Fibroblast of villous mesenchyme (primary cell): ENCODE measurements at places on chromosomes 3 and 15.

DNA sequence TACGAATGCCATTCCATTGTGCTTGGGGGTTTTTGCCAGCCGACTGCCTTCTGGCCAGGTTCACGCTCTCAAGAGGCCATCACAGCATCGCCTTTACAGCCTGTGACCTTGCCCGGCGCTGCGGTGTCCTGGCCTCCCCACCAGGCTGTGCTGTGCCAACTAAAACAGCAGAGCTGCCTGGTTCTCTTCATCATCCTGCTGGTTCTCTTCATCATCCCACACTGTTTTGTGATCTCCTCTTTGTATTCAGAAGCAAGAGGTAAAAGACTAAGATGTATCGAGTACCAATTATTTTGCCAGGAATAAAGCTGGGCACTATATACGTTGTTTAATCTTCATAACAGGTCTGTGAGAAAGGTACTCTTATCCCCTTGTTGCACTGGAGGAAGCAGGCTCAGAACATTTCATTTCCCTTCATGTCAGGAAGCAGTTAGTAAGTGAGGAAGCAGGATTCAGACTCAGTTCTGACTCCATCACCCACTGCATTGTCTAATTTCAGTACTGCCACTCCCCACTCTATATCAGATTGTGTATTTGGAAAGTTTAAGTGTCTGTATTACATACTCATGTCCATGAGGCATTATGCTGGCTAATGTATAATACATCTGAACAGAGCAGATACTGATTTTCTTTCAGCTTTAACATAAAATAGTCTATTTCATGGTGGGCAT, 92.7 kb downstream of the LRRC28 start:
- no peak for DNase-seq

DNA sequence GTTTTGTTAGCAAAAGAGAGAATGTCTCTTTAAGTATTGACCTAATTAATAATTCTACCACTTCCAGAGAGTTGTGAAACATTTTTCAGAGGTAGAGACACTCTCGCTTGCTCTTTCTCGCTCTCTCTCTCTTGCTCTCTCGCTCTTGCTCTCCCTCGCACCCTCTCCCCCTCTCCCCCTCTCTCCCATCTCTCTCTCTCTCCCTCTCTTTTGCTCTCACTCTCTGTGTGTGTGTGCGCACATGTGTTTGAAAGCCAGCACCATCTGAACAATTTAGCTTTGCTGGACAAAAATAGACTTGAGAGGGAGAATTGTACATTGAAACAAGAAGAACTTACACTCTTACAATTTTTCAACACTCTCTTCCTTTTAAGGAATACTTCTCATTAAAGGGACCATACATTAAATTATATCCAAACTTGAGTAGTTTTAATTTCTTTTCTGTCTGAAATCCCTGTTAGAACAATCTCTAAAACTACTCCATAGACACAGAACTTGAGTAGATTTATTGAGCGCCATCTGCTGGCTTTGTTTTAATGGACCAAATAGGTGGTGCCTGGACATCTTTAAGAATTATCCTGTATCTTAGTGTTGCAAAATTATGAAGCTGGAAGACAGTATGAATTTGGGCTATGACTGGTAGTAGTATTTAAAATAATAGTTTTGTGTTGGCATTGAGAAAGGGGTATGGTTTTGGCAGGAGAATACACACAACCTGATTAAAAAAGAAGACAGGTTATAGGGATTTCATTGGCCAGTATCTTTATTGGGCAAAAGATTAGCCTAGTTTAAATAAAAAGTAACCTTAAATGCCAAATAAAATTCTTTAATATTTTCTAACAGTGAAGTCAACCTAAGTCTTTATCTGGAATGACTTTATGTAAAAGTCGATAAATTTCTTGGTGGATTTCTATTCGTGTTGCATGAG, 124.6 kb downstream of the AKAP13 start:
- peak; percentile 81 for DNase-seq

DNA sequence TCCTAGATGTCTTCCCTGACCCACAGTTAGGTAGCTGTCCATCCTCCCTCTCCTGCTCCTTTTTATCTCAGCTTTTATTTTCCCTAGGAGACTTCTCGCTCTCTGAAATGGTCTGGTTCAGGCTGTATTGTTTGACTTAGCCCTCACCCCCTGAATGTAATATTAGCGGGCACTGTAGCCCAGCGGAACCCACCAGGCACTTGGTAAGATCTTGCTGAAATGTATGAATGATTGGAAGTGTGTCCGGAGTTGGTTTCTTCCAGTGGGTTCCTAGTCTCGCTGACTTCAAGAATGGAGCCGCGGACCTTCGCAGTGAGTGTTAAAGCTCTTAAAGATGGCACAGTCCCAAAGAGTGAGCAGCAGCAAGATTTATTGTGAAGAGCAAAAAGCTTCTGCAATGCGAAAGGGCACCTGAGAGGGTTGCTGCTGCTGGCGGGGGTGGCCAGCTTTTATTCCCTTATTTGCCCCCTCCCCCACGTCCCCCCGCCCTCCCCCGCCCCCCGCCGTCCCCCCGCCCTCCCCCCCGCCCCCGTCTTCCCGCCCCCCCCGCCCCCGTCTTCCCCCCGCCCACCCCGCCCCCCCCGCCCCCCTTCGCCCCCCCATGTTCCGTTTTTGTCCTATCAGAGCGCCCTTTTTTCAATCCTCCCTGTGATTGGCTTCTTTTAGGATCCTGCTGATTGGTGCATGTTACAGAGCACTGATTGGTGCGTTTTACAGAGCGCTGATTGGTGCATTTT, 694 bp upstream of the EEFSEC start:
- no peak for DNase-seq

DNA sequence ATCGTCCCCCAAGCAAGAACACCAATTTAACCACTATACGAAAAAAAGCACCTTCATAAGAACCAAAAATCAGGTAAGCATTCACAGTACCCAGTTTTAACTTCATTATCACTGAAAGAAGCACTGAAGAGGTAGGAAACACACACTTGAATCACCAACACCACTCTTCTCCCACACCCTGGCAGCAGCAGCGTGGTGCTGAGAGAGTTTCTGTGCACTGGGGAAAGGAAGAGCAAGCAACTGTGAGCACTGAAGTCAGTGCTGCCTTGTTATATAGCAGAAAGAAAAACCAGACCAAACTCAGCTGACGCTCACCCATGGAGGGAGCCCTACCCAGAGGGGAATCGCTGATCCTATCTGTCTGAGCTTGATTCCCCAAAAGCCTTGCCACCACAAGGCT, 98.2 kb downstream of the DMXL2 start:
- no peak for DNase-seq

- no peak for DNase-seq
Observed at GRCh38 chr3:77605308-77605707, 565.4 kb downstream of the ROBO2 start.

- DNase-seq: no peak
Observed at GRCh38 chr3:13077431-13078162, 4.4 kb upstream of the IQSEC1 start.

- peak; percentile 20 for DNase-seq
Observed at GRCh38 chr3:50627407-50628051, 10.6 kb downstream of the MAPKAPK3 start.

DNA sequence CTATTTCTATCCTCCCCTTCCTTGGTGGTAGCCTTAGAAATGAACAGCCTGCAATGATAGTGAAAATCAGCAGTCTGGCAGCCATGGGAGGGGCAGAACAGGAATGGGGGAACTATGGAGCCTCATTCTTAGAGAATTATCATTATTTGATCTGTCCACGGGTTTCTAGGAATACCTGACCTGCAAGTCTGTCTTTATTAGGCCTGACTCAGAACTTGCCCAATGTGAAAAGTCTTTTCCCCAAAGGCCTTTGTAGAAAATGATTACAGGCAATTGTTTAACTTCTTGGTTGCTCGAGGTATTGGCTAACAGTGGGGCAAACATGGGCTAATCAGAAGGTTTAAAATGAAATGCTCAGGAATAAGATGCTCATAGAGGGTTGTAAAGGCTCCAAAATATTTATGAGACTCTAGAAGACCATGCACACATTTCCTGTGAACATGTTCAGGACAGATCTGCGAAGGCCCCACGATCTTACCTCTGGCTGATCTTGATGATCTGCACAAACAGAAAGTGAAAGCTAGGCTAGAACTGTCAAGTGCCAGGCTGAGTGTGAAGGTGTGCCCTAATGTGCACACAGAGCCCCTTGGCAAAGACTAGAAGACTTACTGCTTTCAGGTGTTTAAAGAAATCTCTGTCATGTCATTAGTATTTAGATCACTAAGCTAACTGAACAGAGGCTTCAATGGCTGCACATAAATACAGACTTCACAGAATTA, 39.6 kb upstream of the LAMP3 start:
- DNase-seq: no peak

- no peak for DNase-seq
Observed at GRCh38 chr3:95731753-95732152, 1082.6 kb upstream of the EPHA6 start.

DNA sequence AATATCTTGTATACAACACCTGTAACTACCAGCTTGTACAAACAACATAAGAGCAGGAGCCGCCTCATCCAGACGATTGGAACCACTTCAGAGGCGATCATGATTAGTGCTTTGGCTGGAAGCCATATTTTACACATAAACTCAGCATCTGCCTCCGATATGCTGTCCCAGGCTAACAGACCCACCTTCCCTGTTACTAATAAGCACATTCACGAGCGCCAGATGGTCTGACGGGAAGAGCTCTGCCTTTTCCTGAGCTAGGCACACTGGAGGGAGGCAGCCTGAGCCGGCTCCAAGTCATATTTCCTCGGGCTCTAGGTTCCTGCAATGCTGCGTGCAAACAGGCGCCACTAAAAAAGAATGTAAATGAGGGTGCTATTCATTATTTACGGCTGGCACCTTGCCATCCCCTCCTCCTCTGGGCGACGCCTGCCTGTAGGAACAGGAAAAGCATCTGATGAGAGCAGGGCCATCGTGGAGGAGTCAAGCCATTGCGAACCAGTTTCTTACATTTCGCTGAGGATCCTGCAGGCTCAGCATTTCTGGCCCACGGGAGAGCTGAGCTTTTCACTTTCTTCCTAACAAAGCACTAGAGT, 98.2 kb downstream of the ANXA2 start:
- peak; percentile 21 for DNase-seq

DNA sequence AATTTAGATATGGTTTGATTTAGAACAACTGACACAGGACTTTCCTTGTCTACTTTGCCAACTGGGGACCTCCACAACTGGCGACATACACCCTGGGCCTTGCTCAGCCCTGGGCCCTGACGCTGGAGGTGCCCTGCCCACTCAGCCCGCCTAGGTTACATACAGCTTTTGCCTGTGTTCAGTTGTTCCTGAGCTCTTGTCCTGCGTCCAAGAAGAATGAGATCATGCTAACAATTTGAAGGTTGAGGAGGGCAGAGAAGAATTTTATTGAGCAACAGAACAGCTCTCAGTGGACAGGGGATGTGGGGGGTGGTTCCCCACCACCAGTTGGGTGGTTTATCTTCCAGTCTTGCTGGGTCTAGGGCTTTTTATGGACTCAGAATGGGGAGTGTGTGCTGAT, 67.9 kb downstream of the IQCH start:
- no peak for DNase-seq

DNA sequence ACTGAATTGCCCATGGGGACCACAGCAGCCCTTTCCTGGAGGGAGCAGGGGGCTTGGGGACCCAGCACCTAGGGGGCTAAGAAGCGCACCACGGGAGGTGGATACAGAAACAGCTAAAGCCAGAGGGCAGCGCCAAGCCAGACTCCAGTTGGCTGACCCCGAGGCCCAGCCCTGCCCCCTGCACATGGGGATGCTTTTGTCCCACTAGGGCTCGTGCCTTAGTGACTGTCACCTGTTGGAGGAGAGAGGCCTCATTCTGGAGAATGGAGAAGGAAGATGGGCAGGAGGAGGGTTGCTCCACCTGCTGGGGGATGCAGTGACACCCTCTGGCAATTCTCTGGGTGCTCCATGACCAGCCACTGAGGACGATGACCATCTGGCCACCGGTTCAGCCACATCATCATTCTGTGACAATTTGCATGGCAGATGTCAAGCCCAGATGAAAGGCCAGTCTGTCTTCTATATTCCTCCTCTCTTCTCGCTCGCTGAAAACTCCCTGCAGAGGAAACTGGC, 167.8 kb upstream of the TLE3 start:
- no peak for DNase-seq

GRCh38 chr3:56053727-56054126, 414.5 kb downstream of the ERC2 start:
- no peak for DNase-seq

DNA sequence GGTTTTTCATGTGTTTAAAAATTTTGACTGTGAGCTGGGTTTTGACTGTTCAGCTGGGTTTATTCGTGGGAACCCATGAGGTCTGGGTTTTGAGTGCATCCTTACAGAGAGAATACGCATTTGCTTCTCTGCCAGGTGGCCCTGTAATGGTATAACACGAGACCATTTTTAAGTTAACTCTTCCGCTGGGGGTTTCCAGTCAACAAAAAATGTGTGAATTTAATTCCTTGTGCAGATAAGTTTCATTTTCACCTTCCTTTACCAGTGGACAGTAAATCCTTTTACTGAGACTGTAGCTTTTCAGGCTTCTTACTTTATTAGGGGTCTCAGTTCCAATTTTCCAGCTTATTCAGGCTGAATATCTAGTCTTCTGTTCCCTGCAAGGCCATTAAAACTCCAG, 149.6 kb downstream of the OPA1 start:
- DNase-seq: no peak

DNA sequence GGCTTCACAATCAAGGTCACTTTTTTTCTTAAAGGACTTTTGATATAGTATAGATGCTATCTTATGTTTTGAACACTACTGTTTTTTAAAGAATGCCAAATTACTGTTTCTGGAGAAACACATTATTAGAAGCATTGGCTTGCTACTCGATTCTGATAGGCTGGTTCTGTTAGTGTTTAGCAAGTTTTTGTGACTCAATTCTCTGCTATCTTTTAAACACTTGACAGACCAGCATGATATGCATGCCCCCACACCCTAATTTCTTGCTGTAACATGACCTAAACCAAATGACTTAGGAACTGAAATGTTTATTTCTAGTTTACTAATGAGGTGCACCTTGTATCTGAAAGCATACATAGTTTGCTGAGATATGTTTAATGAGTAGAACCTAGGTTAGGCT, 5.5 kb upstream of the IL20RB start:
- peak; percentile 73 for DNase-seq

GRCh38 chr15:87874896-87875711, 381.4 kb downstream of the NTRK3 start:
- DNase-seq: peak; percentile 89

DNA sequence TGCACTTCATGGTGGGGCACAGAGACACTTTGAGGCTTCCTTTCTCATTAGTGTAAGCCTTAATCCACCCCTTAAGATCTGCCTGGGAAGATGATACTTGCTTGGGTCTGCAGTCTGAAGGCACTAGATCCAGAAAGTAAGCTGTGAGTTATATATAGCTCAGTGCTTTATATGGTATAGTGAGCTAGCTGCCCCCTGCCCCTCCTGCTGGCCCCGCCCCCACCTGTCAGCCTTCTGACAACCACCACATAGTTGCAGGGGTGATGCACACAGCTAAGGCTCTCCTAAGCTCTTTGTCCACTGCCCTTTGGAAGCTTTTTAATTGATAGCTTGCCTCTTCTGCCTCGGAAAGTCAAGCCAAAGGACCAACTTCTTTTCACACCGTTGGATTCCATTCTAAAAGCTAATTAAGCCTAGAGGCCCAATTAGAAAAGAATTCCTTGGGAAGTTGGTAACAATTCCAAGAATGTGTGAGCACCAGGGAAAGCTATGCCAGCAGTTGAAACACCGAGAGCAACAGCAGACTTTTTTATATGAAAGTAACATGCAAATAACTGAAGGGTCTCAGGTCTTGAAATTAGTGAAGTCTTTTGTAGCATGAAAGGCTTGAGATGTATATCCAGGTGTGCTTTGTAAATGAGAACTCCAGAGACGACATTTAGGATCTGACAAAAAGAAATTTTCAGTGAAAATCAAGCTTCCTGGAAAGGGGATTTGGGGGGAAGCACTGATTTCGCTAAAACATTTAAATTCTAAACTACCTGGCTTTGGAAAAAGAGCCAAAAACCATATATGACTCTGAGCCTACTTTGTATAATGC, 2.3 kb downstream of the TPM1 start:
- DNase-seq: peak; percentile 42
